ENCODE measurements at places on chromosomes 12 and 14.

- no peak for DNase-seq
These were observed 314.6 kb downstream of the GRIN2B start for GRCh38 chr12:13666806-13667205.

- peak; percentile 56 for DNase-seq
These were observed 545 bp downstream of the CPSF2 start for GRCh38 chr14:92122351-92122677.

DNA sequence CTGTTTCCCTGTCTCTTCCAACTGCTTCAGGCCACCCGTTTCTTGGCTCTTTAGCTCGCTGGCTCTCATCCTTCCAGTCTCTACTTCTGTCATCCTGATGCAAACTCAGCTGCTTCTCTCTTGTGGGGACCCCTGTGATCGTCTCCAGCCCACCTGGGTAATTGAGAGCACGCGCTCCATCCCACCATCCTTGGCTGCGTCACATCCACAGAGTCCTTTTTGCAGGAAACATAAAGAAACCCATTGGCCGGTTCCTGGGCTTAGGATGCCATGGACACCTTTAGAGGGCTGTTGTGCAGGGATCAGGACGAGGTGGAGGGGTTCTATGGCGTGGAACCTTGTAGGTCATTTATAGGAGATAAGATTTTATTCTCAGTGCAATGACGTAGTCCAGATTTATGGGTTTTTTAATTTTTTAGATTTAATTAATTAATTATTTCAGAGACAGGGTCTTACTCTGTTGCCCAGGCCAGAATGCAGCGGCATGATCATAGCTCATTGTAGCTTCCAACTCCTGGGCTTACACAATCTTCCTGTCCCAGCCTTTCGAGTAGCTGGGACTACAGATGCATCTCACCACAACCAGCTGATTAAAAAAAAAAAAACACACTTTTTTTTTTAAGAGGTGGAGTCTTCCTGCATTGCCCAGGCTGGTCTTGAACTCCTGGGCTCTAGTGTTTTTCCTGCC, 82.6 kb downstream of the CCDC92 start:
- peak; percentile 55 for DNase-seq

GRCh38 chr14:21993070-21993469, 319.5 kb upstream of the OR4E1 start:
- no peak for DNase-seq

DNA sequence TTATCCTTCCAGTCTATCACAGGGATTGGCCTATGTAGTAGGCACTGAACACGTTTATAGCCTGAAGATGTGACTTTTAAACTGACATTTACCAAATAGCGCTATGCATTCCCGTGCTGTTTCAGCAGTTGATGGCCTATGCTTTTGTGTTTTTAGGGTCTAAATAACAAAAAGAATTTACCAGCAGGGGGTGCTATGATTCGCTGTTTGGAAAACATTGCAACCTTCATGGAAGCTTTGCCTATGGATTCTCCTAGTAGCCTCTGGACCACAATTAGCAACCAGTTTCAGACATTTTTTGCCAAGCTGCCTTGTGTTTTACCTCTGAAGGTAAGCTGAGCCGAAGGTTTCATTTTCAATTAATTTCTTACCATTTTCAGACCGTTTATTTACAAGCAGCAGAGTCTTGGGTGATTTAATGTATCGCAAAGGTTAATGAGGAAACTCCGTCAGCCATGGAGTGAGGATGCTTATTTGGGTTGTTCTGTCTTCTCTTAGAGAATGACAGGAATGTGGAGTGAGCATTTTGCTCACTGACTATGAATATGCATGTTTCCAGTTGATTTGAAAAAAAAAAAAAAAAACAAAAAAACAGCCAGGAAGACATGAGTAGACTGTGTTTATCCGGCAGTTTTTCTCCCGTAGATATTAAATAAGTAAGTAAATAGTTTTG, 133.1 kb downstream of the PRIMA1 start:
- peak; percentile 53 for DNase-seq

GRCh38 chr12:92158796-92159439, 13.3 kb upstream of the BTG1 start:
- peak; percentile 61 for DNase-seq

DNA sequence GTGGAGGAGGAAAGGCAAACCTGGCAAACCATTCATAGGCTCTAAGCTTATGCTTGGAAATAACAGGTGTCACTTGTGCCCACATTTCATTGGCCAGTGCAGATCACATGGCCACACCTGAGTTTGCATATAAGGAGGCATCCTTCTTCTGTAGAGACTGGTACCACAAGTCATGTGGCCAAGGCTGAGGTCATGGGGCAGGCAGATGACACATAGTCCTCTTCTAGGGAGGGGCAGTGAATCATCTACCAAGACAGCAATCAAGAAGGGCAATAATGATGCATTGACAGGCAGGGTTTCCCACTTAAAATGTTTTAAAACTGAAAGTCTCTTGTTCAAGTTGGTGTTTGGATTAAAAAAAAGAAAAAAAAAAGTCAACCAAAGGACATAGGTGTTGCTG, 77.3 kb downstream of the DAAM1 start:
- no peak for DNase-seq

DNA sequence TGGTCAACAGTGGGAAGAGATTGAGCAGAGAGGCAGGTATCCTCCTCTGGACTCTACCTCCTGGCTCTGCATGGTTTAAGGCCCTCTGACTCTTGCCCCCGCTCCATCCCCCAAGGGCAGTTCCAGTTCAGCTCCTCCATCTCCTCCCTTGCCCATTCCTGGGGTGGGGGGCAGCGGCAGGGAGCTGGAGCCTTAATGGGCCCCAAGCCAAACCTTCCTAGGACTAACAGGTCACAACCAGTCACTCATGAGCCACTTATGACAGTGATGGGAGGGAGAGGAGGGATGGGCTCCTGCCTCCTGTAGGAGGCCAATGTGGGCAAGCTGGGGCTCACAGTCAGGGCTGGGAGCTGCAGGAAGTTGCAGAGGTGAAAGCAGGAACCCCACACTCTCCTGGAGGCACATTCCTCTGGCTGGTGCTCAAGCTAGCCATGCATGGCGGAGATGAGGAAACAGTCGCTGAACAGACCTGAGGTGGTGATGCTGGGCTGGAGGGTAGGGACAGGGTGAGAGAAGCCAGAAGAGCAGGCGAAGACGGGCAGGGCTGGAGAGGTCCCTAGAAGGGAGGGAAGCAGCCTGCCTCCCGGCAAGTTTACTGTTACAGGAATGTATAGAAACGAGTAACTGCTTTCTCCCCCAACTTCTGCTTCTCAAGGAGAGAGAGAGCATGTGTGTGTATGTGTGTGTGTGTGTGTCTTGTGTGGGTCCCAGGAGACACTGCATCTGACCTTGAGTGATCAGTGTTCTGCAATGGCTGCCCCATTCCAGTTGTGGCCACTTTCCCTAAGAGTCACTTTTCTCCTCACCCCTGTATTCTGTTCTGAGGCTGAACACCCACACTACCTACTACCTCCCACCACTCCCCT, 5.0 kb upstream of the RAPGEF3 start:
- peak; percentile 70 for DNase-seq

DNA sequence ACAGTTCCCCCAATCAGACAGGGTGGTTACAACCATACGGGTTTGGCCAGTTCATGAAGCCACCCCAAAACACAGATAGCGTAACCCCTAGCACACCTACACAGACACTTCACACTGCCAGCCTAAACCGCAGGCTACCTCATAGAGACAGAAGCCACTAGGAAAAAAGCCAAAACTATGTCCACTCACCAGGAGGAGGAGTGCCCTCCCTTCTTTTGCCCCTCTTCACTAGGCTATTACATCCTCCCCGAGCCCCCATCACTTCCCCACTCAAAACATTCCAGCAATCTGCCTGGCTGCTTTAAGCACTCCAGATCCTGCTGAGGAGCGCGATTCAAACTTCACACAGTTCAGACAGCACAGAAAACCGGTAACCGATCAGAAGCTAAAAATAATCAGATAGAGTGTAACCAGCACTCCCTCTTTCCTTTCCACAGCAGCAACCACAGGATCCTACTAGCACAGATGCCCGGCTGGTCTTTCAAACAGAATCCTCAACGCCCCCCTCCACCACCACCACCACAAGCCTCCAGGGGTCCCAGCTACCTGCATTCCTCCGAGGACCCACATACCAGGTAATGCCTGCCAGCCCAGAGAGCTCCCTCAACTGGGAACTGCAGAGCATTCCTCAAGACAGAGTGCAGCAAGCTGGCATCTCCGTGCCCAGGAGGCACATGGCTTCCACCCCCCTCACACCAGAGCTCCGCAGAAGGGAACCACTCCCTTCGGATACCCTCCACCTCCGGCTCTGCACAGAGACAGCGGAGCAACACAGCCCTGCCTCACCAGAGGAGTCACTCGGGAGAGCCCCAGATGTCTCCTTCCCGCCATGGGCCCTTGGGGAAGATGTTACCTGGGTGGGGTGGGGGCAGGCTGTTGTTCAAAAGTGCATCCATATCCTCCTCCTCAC, 1.5 kb downstream of the CHD4 start:
- DNase-seq = no peak

- DNase-seq = no peak
These were observed 9.1 kb downstream of the SLC15A4 start for GRCh38 chr12:128814411-128815261.

DNA sequence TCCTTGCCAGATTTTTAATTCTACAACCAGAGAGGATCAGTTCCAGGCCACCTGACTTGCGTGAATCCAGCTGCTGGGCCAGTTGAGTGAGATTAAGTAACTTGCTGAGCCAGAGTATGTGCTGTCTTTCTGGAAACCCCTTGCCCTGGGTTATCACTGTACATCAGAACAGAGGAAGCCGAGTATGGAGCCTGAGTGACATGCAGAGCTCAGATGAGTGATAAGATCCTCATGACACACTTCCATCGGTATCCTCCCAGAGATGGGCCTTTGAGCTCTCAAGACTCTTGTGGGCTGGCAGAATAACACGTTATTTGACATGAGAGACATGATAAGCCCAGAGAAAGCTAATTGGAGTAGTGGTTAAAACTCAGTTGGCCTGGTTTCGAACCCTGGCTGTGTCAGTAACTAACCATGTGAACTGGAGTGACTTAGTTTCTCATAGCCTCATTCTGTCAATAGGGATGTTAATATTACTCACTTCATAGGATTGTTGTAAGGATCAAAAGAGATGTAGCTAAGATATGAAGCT, 388.1 kb downstream of the ZFP36L1 start:
- no peak for DNase-seq

DNA sequence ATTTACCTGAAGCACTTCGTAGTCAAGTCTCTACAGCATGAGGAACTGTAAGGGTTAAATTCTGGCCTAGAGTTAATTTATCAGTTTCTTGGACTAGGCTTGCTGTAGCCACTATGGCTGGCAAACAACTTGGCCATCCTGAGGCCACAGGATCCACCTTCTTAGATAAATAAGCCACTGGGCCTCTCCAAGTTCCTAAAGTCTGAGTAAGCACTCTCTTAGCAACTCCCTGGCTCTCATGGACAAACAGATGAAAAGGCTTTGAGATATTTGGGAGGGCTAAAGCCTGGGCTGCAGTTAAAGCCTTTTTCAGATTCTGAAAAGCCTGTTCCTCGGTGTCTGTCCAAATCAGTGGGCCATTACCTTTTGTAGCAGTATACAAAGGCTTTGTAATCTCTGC, 675.0 kb downstream of the TMEM121 start:
- DNase-seq = no peak

DNA sequence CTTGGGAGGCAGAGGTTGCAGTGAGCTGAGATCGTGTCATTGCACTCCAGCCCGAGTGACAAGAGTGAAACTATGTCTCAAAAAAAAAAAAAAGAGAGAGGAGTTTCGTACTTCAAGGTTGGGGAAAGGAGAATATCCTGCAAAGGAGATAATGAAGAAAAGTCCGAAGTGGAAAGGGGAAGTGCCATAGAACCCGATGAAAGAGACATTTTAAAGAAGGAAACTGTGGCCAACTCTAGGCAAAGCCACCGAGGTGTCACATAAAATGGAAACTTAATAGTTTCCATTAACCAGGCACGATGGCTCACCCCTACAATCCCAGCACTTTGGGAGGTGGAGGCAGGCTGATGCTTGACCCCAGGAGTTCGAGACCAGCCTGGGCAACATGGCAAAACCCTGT, 15.0 kb upstream of the LTBP2 start:
- DNase-seq = peak; percentile 92

GRCh38 chr14:63632932-63633514, 8.6 kb downstream of the WDR89 start:
- DNase-seq = peak; percentile 28

DNA sequence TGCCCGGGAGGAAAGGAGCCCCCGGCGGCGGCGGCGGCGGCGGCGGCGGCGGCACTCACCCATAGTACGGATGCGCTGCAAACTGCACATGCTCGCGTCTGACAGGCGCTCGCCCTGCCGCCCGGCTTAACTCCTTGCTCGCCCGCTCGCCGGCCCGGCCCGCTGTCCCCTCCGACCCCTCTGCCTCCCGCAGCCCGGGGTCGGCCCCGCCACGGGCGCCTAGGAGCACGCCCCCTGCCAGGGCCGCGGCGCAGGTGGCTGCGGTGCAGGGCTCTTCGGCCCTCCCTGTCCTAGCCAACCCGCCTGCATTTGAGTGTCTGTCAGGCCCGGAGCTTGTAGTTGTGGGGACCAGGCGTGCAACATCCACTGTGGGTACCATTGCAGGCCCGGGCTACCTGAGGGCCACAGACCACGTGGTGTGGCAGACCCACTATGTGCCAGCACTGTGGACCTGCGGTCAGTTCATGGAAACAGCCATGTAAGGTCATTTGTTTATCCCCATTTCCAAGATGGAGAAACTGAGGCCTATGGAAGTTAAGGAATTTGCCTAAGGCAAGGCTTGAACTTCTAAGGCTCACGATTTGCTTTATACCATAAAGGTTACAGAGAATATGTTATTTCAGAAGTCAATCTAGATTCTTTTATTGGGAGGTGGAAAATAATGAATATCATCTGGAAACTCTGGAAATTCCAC, 17.6 kb upstream of the PLEKHH1 start:
- DNase-seq = no peak

DNA sequence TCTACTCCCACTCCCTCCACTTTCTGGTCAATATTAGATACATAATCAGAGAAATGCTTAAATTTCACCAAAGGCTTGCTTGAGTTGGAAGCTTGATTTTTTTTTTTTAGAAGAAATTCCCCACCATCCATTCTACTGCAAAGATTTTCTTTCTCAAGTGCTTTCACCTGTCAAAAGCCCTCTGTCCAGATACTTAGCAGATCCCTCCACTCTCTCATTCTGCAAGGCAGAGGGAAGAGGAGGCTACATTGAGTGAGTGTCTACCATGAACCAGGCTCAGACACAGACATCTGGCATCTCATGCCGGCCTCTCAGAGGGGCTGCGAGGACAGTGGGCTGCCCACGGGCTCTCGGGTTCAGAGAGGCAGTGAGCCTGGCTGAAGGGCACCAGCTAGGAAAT, 127.6 kb upstream of the GSC start:
- DNase-seq = no peak

GRCh38 chr14:99574099-99574880, 29.7 kb downstream of the CCDC85C start:
- no peak for DNase-seq

DNA sequence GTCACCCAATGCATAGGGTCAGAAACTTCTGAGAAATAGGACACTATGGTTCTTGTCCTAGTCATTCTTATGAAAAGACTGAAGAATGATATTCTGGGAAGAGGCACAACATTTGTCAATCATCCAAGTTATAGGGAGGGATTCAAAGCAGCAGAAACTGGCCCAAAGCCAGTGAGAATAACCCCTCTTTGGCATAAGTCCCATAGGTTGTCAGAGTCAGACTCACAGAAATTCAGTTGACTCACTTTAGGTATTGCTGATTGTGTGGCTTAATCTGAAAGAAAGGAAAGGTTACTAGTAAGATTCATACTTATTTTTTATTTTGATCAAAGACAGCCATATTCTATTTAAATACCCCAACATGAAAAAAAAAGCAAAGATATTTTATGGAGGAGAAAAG, 151.0 kb downstream of the SRGAP1 start:
- no peak for DNase-seq

GRCh38 chr14:20428802-20429201, 7.2 kb downstream of the KLHL33 start:
- DNase-seq = no peak

GRCh38 chr12:80059102-80059501, 40.2 kb upstream of the OTOGL start:
- no peak for DNase-seq
